Colonic mucosa (tissue), 4 donors: ENCODE measurements at places on chromosomes 1 and 21. TPM values are rescaled to one million over a fixed set of nuclear protein-coding genes. Genes with fewer than 3 reads are reported as not detected.

DNA sequence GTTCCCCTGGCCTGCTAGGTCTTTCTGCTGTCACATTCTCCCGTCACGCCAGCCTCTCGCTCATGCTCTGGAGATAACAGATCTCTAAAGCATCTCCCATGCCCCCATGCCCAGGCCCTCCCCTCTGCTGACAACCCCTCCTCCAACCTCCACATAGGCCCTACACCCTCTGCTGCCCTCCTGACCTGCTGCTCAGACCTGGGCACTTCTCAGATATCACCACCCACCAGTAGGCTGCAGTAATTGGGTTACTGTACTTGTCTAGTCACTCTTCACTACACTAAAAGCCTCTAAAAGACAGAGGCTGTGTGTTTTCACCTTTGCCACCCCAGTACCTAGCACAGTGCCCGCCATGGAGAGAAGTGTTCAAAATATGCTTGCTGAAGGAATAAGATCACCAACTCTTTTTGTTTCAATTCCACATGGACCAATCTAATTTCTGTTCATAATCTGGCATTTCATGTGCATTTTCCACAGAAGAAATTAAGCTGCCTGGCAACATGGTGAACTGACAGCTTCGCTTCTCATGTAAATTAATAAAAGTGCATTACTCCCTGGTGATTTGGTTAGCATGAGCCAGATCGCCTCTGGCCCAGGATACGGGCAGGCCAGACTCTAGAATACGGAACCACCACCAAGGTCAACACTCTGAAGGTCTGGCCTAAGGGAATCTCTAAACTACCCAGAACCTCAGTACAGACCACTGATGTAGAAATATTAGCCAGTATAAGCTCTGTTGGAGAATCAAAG, 20.7 kb downstream of the LBR start:
- no peak overlapping the region for H3K27ac ChIP-seq
- no peak overlapping the region for H3K4me3 ChIP-seq
- H3K36me3 ChIP-seq, result peaks cover 8% of the 10 kb centered on the region
- no peak for DNase-seq

GRCh38 chr1:94637121-94637520, 95.6 kb upstream of the F3 start:
- H3K4me1 ChIP-seq, result no peaks in the 10 kb centered on the region
- peak overlapping the region; percentile 34 for H3K27ac ChIP-seq
- H3K36me3 ChIP-seq, result no peaks in the 10 kb centered on the region
- H3K27me3 ChIP-seq, result no peaks in the 10 kb centered on the region
- no peak overlapping the region for H3K4me3 ChIP-seq

GRCh38 chr21:41518757-41519156, 10.8 kb upstream of the TMPRSS2 start:
- DNase-seq, result no peak
- no peak overlapping the region for H3K27ac ChIP-seq
- peaks cover 3% of the 10 kb centered on the region for H3K4me1 ChIP-seq
- H3K27me3 ChIP-seq, result no peaks in the 10 kb centered on the region

DNA sequence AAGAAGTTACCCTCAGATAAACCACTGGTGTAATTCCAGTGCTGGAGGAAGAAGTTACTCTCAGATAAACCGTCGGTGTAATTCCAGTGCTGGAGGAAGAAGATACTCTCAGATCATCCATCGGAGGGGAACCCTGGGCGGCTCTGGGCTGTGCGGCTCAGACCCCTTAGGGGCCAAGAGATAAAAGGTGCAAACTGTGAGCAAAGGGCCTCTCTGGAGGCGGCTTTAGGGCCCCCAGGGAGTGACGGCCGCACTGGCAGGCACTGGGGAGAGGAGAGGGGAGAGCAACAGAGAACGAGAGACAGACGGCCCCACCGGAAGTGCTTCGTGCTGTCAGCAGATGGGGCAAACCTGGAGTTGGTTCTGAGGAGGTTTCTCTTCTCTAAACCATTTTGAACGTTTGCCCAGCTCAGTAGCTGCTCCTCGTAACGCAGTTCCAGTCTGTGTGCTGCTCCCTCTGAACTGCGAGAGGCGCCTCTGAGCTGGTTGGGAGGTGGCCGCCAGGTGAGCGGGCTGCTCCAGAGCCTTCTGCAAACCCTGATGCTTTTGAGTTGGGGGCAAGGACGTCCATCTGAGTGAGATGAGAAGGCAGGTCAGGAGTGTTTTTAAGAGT, 62.6 kb upstream of the COL6A1 start:
- DNase-seq, result no peak
- no peaks in the 10 kb centered on the region for H3K4me1 ChIP-seq
- H3K36me3 ChIP-seq, result no peaks in the 10 kb centered on the region
- no peaks in the 10 kb centered on the region for H3K27me3 ChIP-seq
- H3K4me3 ChIP-seq, result no peak overlapping the region
- H3K27ac ChIP-seq, result no peak overlapping the region

DNA sequence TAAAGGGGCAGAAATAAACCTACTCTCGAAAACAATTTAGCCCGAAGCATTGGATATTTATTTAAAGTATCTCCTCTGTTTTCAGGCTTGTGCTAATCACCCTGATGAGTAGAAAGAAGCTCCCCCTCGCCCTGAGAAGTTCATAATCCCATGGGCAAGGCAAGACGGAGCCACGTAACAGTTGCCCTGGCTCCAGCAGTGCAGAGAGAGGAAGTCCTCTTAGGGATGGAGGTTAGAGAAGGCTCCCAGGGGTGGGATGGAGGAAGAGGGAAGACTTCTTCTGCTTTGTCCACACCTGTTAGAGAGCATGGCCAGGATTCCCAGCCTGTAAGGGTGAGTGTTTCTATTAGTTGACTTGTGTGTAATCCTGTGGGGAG, 3.4 kb upstream of the GPR25 start:
- H3K4me1 ChIP-seq, result peaks cover 8% of the 10 kb centered on the region
- no peak for DNase-seq
- no peaks in the 10 kb centered on the region for H3K36me3 ChIP-seq
- H3K27me3 ChIP-seq, result peaks cover 16% of the 10 kb centered on the region
- no peak overlapping the region for H3K4me3 ChIP-seq
- H3K27ac ChIP-seq, result no peak overlapping the region

- no peak overlapping the region for H3K4me3 ChIP-seq
- H3K36me3 ChIP-seq, result no peaks in the 10 kb centered on the region
- no peaks in the 10 kb centered on the region for H3K27me3 ChIP-seq
- no peak for DNase-seq
- peaks cover 4% of the 10 kb centered on the region for H3K4me1 ChIP-seq
Observed at GRCh38 chr1:234827181-234827580, 217.2 kb upstream of the IRF2BP2 start.

Gene TRAF3IP3
- total RNA-seq, result 2.0 TPM

Gene KCNJ15
- 0.17 TPM for total RNA-seq

Gene PIK3C2B
- total RNA-seq, result 85.5 TPM

- no peak overlapping the region for H3K4me3 ChIP-seq
- no peak for DNase-seq
- no peaks in the 10 kb centered on the region for H3K27me3 ChIP-seq
- no peaks in the 10 kb centered on the region for H3K4me1 ChIP-seq
Observed at GRCh38 chr1:185438936-185439335, 121.9 kb upstream of the IVNS1ABP start.

DNA sequence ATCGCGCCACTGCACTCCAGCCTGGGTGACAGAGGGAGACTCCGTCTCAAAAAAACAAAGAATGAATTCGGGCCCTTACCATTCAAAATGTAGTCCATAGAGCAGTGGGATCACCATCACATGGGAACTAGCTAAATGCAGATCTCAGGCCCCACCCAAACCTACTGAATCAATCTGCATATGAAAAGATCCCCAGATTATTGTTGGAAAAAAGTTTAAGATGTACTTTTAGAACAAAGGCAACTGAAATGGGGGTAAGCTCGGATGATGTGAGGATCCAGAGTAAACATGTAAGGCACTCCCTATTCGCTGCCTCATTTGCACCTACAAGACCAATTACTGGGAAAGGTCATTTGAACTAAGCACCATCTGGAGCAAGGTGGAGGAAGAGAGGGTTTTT, 803 bp upstream of the FLAD1 start:
- no peaks in the 10 kb centered on the region for H3K27me3 ChIP-seq
- peak overlapping the region; percentile 78 for H3K4me3 ChIP-seq
- no peak for DNase-seq
- H3K4me1 ChIP-seq, result peaks cover 5% of the 10 kb centered on the region
- H3K36me3 ChIP-seq, result no peaks in the 10 kb centered on the region

DNA sequence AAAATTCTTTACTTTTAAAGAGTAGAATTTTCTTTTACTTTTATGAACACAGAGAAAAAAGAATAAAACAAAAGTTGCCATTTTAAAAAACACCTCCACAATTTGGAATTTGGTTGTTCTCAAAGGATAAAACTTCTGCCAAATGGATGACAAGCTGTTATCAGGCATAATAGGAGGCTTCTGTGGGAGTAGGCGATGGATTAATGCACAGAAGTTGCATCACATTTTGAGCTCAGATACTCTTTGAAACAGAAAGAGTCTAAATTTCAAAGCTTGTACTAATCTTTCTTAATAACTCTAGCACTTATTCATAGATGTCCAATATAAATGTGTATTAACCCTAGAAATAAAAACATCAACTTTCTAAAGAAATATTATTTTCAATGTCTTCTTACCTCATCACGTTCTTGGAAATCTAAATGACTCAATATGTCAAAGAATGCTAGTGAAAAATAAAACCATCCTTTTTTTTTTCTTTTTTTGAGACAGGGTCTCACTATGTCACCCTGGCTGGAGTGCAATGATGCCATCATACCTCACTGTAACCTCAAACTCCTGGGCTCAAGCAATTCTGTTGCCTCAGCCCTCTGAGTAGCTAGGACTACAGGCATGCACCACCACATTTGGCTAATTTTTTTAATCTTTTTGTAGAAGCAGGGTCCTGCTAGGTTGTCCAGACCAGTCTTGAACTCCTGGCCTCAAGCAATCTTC, 112.8 kb upstream of the USP25 start:
- no peak overlapping the region for H3K4me3 ChIP-seq
- DNase-seq, result no peak
- H3K27me3 ChIP-seq, result no peaks in the 10 kb centered on the region
- no peaks in the 10 kb centered on the region for H3K4me1 ChIP-seq

Gene OVAAL
- not detected for total RNA-seq

- H3K36me3 ChIP-seq, result no peaks in the 10 kb centered on the region
- H3K4me3 ChIP-seq, result peak overlapping the region; percentile 80
- no peak for DNase-seq
Observed at GRCh38 chr1:184387069-184387475, 243 bp downstream of the C1orf21 start.

Gene DSTYK
- total RNA-seq, result 5.7 TPM

Gene PANK4
- total RNA-seq, result 27.0 TPM

GRCh38 chr1:160954158-160955104, at the start of gene ITLN2:
TSS of gene ITLN2 (minus strand) at chr1:160954809. CDS start at chr1:160954741, 68 bp downstream.
- peak; percentile 30 for DNase-seq
- H3K27me3 ChIP-seq, result no peaks in the 10 kb centered on the region
- no peaks in the 10 kb centered on the region for H3K36me3 ChIP-seq
- H3K27ac ChIP-seq, result no peak within 1 kb of the TSS
- H3K4me3 ChIP-seq, result no peak within 1 kb of the TSS

Gene NHLH1
- total RNA-seq, result 0.12 TPM

Gene OR2T11
- not detected for total RNA-seq

- H3K27me3 ChIP-seq, result no peaks in the 10 kb centered on the region
- H3K27ac ChIP-seq, result no peak overlapping the region
- no peaks in the 10 kb centered on the region for H3K4me1 ChIP-seq
- no peak for DNase-seq
Observed at GRCh38 chr1:198669771-198670170, 30.9 kb downstream of the PTPRC start.

Gene LRIG2
- total RNA-seq, result 13.8 TPM

Gene OR2L5
- not detected for total RNA-seq

Gene STIL
- total RNA-seq, result 22.0 TPM

Gene OR2L3
- not detected for total RNA-seq

DNA sequence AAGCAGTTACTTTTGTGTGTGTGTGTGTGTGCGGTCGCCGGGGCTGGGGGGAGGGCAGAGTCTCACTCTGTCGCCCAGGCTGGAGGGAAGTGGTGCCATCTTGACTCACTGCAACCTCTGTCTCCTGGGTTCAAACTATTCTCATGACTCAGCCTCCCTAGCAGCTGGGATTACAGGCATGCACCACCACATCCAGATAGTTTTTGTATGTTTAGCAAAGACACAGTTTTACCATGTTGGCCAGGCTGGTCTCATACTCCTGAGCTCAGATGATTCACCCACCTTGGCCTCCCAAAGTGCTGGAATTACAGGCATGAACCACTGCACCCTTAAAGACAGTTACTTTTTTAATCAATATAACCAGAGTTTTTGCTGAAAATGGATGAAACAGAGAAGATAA, 207.0 kb downstream of the PTPRC start:
- no peaks in the 10 kb centered on the region for H3K36me3 ChIP-seq
- no peaks in the 10 kb centered on the region for H3K4me1 ChIP-seq
- no peaks in the 10 kb centered on the region for H3K27me3 ChIP-seq
- H3K4me3 ChIP-seq, result no peak overlapping the region

DNA sequence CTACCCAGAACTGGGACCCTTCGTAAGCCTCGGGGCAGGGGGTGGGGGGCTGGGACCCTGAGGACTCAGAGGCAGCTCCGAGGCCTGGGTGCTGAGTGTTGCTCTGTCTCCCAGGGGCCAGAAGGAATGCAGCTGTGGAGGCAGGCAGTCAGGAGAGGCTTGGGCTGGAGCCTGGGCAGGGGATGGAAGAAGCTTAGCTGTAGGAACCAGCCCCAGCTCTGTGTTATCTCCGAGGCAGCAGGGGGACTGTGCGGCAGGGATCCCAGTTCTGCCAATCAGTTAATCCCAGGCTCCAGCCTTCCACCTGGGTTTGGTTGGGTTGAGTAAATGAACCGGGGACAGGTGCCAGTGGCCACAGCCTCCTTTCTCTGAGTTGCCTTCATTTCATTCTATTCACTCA, 8.2 kb upstream of the GRIK3 start:
- no peaks in the 10 kb centered on the region for H3K36me3 ChIP-seq
- H3K27me3 ChIP-seq, result peaks cover 4% of the 10 kb centered on the region
- DNase-seq, result no peak
- H3K4me1 ChIP-seq, result no peaks in the 10 kb centered on the region

- H3K36me3 ChIP-seq, result no peaks in the 10 kb centered on the region
- no peaks in the 10 kb centered on the region for H3K27me3 ChIP-seq
- H3K27ac ChIP-seq, result no peak overlapping the region
Observed at GRCh38 chr1:72637593-72637992, 355.3 kb upstream of the NEGR1 start.

- no peak overlapping the region for H3K27ac ChIP-seq
- H3K36me3 ChIP-seq, result no peaks in the 10 kb centered on the region
- no peaks in the 10 kb centered on the region for H3K4me1 ChIP-seq
- H3K4me3 ChIP-seq, result no peak overlapping the region
- DNase-seq, result no peak
Observed at GRCh38 chr1:78038491-78038939, 7.3 kb upstream of the GIPC2 start.

DNA sequence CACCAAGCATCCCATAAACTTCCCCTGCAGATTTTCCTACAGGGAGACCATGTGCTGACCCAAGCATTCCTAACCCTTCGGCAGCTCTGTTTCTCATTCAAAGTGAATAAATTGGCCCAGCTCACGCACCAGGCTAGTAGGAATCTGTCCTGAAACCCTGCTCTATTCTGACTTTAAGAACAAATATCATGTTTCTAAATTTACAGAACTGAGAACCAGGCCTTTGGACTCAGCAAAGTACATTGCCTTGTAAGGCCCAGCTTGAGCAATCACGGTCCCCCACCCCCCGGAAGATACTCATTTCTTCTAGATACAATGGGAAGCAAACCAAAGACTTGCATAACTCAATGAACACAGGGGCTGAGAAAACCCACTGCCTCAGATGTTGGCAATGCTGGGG, 160.1 kb upstream of the NFIA start:
- H3K27ac ChIP-seq, result no peak overlapping the region
- no peaks in the 10 kb centered on the region for H3K36me3 ChIP-seq
- H3K4me1 ChIP-seq, result no peaks in the 10 kb centered on the region
- H3K4me3 ChIP-seq, result no peak overlapping the region
- no peaks in the 10 kb centered on the region for H3K27me3 ChIP-seq
